ENCODE measurements at places on chromosomes 7 and 10. TPM values are rescaled to one million over a fixed set of nuclear protein-coding genes. Genes with fewer than 3 reads are reported as not detected.
A peak's percentile ranks its signal among the peaks of the same experiment; 100 is the strongest.

Gene SSC4D
- total RNA-seq = 0.64 TPM

Gene GDF2
- not detected for total RNA-seq

Gene STARD3NL
- 40.0 TPM for total RNA-seq

- no peak for DNase-seq
These were observed 35.8 kb downstream of the CHST15 start for GRCh38 chr10:124057601-124058000.

- peak; percentile 55 for DNase-seq
These were observed 452 bp downstream of the ATE1 start for GRCh38 chr10:121927318-121927840.

Measured in activated CD8-positive, alpha-beta memory T cell treated with anti-CD3 and anti-CD28 coated beads, Interleukin-2, amount 10 ng/mL, durations not matched to agents 7 days and 5 days (primary cell).